ENCODE measurements at places on chromosomes 1 and 21.

- no peak for DNase-seq
Observed at GRCh38 chr1:166840309-166841274, 1.3 kb downstream of the POGK start.

GRCh38 chr1:179295164-179295755 lies 1.7 kb downstream of the SOAT1 start:
- DNase-seq = no peak

DNA sequence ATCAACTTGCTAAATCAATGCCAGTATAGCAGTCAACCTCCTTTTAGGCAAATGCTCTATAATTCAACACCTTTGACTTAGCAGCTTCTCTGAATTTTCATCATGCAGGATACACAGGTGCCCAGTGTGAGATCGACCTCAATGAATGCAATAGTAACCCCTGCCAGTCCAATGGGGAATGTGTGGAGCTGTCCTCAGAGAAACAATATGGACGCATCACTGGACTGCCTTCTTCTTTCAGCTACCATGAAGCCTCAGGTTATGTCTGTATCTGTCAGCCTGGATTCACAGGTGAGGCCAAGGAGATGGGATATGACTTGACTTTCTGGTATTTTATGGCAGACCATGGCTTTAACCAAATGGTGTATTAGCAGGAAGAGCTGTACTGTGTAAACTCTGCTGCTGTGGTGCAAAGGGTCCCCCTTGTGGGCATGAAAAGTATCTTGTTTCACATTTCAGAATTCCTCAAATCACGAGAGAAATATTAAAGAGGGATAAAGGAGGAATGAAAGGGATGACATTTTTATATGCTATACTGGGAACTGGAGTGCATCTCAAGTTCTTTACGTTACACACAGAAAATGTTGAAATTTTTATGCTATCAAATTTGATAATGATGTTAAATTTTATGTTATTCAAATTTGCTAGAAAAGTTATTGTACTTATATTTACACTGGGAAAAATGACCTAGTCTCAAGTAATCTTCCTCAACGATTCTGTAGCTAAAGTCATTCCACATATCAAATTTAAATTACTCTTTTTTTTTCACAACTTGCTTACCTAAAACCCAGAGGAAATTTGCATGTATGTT lies 88.9 kb downstream of the CRB1 start:
- no peak for DNase-seq

GRCh38 chr1:178650934-178651511 lies 74.0 kb upstream of the RALGPS2 start:
- no peak for DNase-seq

GRCh38 chr1:8477166-8477982 lies 159.5 kb downstream of the SLC45A1 start:
- no peak for DNase-seq

GRCh38 chr1:239025997-239026694 lies 360.2 kb upstream of the CHRM3 start:
- DNase-seq = no peak

DNA sequence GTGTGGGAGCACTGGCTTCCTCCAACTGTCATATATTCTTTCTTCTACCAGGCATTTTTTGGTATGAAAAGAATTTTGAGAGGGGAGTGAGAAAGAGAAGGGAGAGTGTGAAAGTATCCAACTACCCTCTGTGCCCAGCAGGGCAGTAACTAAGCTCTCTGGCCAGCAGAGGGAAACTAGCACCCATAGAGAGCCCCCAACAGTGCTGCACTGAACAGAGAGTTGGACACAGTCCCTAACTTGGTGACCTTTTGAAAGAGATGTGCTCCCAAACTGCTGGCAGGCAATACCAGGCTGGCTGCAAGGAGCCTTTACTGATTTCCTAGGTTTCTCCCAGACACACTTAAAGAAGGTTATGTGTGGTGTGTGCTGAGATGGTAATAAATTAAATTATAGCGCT lies 118.8 kb upstream of the PBX1 start:
- DNase-seq = no peak

GRCh38 chr1:230000493-230001184 lies 66.4 kb upstream of the GALNT2 start:
- no peak for DNase-seq

DNA sequence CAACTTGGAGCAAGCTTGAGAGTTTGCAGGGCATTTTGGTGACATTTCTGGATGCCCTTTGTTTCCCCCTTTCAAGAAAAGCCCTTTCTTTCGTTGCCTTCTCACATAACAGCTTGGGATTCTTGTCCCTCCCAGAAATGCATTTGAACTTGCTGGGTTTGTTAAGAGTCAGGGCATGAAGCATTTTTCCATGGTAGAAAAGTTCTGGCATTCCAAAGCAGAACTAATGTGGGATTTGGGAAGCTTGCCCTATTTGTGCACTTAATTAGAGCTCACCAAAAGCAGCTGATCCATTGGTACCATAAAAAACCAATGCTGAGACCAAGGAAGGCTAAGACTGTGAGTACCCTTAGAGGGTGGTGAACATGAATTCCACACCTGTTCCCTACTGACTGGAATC lies 99.8 kb upstream of the HOOK1 start:
- no peak for DNase-seq

DNA sequence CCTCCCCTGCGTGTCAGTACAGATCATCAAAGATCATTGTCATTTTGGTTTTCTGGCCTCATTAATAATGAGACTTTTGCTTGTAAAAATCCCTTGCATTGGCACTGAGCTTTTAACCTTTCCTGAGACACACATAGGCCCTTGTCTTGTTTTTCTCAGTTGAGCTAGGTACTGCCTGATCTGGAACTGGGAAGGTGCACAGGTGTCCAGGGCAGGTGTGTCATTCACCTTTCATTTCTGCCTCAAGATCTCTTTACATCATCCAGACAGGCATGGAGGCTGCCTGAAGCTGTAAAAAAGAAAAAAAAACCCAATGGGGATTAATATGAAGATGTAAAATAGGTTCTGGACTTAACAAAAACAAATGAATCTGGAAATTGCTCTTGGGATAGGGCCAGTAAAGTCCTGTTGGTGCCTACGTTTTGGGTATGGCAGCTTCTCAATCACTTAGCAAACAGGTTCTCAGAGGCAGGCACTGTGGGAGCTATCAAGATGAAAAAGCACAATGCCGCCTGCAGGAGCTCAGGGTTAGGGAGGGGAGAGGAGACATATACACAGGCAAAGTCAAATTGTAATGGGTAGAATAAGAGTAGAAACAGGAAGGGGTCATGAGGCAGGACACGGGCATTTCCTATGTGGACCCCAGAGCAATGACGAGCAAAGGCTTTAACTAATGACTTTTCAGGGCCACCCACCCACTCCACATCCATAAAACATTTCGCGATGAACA lies 1.0 kb upstream of the KCNC4 start:
- no peak for DNase-seq

- DNase-seq = no peak
Observed at GRCh38 chr21:41769521-41769920, 2.7 kb upstream of the RIPK4 start.

DNA sequence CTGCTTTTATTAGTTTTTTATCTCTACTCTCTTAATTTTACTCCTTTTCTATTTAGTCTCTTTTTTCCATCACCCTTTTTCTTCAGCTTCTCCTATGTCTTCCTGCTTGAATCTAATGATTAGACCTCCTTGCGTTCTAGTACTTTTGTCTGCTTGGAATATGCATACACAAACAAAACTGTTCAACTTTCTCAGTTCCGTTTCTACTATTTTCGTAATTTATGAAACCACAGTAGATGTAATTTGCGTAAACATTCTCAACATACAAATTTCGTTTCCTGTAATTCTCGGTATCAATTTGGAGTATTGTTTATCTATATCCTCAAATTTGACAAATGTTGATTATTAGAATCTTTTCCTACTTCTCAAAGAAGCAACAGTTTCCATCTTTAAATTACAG lies 772.5 kb downstream of the USP25 start:
- no peak for DNase-seq

GRCh38 chr1:147264158-147264768 lies 21.8 kb downstream of the CHD1L start:
- no peak for DNase-seq

DNA sequence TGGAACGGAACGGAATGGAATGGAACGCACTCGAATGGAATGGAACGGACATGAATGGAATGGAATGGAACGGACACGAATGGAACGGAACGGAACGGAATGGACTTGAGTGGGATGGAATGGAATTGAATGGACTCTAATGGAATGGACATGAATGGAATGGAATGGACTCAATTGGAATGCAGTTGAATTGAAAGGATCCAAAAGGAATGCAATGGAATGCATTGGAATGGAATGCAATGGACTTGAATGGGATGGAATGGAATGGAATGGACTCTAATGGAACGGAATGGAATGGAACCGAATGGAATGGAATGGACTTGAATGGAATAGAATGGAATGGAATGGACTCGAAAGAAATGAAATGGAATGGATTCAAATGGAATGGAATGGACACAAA lies 102.4 kb upstream of the OR4F16 start:
- DNase-seq = no peak

DNA sequence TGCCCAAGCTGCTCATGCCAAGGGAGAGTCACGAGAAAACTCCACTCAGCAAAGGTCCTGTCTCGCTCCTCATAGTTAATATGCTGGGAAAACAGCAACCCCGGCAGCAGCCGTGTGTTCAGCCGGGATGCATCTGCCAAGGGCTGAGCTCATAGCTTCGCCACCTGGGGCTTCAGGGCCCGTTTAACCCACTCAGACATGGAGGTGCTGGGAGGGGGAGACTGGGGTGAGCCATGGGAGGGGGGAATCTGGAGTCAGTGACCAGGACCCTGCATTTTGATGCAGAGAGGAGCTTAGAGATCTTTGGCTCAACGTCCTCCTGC lies 283.4 kb downstream of the PTPRU start:
- DNase-seq = no peak

GRCh38 chr1:91900562-91900961 lies 14.6 kb upstream of the TGFBR3 start:
- no peak for DNase-seq

GRCh38 chr1:54813485-54814125 lies 12.5 kb upstream of the TTC22 start:
- DNase-seq = no peak

GRCh38 chr21:17269760-17270159 lies 243.1 kb upstream of the CXADR start:
- no peak for DNase-seq

DNA sequence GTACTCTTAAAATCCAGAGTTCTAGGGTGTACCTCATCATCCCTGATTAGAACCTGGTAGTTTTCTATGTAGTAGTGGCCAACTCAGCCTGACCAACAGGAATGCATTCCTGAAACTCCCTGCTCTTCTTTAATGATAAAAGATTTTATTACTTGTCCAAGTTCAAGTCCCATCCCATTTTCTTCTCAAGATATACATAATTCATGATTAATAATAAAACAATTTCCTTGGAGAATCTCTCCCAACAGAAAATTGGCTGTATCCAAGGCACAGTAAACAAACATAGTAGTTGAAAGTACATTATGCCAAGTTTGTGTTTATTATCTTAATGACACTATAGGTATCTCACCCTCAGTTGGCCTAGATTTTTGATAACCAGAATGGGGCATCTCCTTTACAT lies 714.1 kb upstream of the ADAMTS5 start:
- DNase-seq = no peak

DNA sequence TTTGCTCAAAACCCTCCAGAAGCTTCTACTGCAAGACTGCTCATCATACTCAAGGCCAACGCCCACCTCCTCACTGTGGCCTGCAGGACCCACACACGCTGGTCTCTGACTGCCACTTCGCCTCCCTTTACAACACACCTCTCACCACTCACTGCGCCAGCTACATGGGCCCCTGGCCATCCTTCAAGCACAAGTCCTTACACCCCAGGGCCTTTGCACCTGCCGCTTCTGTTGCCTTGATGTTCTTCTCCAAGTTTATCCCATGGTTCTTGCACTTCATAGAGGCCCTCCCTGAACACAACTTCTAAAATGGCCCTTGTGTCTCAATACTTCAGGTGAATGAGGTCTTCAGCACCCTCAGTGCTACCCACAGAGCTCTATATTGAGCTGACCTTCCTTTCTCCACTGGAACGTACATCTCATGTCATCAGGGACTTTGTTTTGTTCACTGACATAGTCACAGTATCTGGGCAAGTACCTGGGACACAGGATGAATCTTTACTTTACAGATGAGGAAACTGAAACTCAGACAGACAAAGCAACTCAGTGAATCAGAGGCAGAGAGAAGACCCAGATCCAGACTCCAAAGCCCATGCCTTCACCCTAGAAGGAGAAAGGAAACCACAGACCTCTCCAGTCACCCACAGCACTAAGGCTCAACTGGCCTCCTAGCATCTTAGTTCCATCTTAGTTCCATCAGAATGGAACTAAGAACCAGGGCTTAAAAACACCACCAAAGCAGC lies 34.7 kb upstream of the CLSTN1 start:
- no peak for DNase-seq

DNA sequence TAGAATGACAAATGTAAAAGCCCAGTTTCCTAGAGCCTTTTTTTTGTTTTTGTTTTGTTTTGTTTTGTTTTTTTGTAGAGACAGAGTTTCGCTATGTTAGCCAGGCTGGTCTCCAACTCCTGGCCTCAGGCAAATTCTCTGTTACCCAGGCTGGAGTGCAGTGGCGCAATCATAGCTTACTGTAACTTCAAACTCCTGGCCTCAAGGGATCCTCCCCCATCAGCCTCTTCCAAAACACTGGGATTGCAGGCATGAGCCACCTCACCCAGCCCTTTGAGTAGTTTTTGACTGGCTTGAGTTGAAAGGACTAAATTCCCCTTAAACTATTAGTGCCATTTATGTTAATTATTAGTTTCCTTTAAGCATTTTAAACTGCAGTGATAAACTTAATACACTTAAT lies 28.8 kb upstream of the ZBTB18 start:
- DNase-seq = no peak

GRCh38 chr1:240093120-240093961 lies 1.7 kb downstream of the FMN2 start:
- DNase-seq = no peak

DNA sequence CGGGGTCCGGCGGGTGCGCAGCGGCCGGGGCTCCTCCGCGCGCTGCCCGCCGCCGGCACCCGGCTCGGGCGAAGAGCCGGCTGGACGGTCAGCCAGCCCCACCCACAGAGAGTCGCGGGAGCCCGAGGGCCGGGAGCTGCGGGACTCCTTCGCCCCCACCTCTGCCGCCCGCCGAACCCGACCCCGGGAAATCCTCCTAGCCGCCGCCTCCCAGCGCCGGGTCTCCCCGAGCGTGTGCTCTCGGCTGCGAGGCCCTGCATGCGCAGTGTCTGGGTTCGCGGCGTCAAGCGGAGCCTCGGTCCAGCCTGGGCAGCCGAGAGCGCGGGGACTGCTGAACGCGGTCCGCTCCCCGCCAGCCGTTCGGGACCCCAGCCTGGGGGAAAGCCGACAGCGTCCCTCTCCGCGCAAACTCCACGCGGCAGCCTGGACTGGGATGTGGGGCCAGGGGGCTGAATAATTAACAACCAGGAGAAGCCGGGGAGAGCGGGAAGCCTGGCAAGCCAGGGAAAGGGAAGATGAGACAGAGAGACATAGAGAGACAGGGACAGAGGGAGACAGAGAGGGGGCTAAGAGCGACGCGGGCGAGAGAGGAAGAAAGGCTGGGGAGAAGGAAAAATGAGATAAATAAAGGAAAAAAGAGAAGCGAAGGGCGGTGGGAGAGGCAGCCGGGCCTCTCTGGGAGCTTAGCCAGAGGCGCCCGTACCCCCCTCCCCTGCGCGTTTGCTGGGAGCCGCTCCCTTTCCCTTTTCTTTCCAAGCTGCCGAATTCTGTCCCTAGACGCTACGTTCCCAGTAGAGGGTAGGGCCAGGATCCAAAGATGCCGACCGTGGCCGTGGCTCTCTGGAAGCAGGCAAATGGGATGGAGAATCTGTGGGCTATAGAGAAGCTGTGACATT lies 64.2 kb downstream of the MEF2D start:
- no peak for DNase-seq
